Tongue (tissue), 3 donors: ENCODE measurements at places on chromosomes 6 and 20. TPM values are rescaled to one million over a fixed set of nuclear protein-coding genes. Genes with fewer than 3 reads are reported as not detected.

Gene GLP1R
- 0.72 TPM for total RNA-seq

Gene MTFR2
- 1.9 TPM for total RNA-seq

Gene OPN5
- not detected for total RNA-seq

Gene SCUBE3
- 1.3 TPM for total RNA-seq

Gene AP5S1
- 18.0 TPM for total RNA-seq

Gene GJA10
- total RNA-seq: not detected

Gene FAM217A
- total RNA-seq: not detected

Gene WFDC10B
- total RNA-seq: not detected

Gene PDYN
- total RNA-seq: not detected

Gene DACT2
- total RNA-seq: 2.4 TPM

Gene SLC18B1
- total RNA-seq: 10.2 TPM
